ENCODE measurements at places on chromosomes 7 and 10. TPM values are rescaled to one million over a fixed set of nuclear protein-coding genes. Genes with fewer than 3 reads are reported as not detected.

The ATG9B gene
- total RNA-seq, result 0.26 TPM

The GTF2IRD1 gene
- 23.7 TPM for total RNA-seq

The R3HCC1L gene
- total RNA-seq, result 13.7 TPM

- no peak for DNase-seq
These were observed 44.2 kb upstream of the DPYSL4 start for GRCh38 chr10:132142396-132143161.

GRCh38 chr10:71150796-71151195 is 61.6 kb upstream of the UNC5B start:
- DNase-seq, result no peak

The DHTKD1 gene
- total RNA-seq, result 18.4 TPM

The TRIM73 gene
- 0.38 TPM for total RNA-seq

DNA sequence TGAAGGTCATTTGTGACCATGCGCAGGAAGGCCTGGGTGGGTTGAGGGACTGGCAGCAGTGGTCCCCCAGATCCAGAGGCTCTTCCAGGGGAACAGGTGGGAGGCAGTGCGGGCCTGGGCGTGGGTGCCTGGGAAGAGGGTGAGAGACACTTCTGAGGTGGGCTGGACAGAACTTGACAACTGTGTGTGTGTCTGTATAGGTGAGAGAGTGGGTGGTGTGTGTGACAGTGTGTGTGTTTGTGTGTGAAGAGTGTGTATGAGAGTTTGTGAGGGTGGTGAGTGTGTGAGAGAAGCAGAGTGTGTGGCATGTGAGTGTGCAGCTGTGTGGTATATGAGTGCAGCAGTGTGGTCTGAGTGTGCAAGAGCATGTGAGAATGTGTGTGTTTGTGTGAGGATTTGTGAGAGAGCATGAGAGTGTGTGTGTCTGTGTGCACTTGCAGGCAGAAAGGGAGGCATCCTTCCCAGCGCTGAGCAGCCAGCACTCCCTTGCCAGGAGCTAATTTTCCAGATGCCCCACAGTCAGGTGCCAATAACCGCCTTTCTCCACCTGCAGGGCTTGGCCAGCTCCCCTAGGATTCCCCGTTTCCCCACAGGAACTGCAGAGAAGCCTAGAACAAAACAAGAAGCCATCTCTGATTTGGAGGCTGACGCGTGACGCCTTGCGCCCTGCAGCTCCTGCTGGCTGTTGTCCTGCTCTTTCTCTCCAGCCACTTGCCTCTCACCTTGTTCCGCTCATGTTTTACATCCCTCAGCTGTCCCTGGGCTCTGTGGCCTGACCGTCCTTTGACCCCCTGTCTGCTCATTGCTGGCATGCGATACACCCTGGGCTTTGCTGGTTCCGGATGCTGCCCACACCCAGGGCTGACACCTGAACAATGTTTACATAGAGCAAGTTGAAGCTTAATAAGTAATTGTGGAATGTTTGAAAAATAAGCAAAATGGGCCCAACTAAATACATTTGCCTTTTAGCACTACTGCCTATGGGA is 88.0 kb downstream of the TMEM178B start:
- DNase-seq, result no peak

The WASHC2A gene
- total RNA-seq, result 24.0 TPM

DNA sequence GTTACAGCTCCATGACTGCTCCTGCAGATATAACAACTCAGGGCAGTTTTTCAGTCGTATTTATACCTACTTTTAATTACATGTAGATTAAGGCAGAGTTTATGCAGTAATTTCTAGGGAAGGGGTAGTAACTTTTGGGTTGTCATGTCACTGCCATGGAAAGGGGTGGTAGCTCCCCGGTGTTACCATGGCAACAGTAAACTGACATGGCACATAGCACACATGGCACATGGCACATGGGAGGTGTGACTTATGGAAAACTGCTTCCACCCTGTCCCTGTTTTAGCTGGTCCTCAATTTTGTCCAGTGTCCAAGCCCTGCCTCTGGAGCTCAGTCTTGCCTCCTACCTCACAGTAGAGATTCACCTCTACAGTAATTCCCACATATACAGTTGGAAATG is 3.9 kb upstream of the TOMM7 start:
- DNase-seq, result no peak

DNA sequence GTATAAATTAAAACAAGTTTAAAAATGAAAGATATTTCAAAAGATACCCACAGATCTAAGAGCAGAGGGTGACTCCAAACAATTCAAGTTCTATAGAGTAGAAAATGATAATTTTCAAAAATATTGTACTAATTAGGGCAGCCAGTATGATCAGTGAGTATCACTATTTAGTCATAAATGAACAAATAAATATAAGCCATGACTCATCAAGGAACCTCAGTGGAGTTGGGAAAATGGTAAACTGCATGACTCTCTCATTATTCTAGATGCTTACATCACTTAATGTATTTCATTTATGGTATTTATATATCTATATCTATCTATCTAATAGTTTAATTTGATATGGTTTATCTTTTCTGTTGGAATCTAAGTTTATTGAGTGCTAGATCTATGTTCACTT is 94.3 kb downstream of the THSD7A start:
- peak; percentile 88 for DNase-seq

The PON3 gene
- total RNA-seq, result 0.64 TPM

GRCh38 chr10:1420661-1421362 is 316.5 kb downstream of the ADARB2 start:
- DNase-seq, result peak; percentile 31

DNA sequence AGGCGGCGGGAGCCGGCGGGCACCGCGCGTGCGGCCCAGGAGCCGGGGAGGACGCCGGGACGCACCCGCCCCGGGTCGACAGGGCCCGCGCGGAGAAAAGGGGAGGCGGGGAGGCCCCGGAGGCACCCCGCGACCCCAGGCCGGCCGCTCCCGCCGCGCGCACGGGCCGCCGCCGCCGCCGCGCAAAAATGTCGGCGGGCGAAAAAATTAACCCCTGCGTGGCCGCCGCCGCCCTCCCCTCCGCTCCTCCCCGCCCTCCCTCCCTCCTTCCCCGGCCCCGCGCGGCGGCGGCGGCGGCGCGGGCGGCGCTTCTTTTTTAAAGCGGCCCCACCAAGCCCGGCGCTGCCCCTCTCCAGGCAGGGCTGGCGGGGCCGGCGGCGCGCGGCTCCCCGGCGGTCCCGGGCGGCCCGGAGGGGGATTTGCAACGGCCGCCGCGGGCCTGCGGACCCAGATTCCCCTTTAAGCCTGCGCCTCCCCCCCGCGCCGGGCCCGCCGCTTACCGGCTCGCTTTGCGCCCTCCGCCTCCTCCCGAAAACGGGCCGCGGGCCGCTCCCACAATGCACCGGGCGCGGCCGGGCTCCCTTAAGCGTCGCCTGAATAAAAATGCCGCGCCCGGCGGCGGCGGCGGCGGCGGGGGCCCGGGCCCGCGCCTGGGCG is 465 bp downstream of the SEPHS1 start:
- DNase-seq, result no peak

GRCh38 chr10:113435881-113436280 is 117.0 kb upstream of the HABP2 start:
- peak; percentile 12 for DNase-seq

GRCh38 chr10:86083664-86084175 is 282.9 kb downstream of the GRID1 start:
- DNase-seq, result no peak

GRCh38 chr10:77463967-77464745 is 173.5 kb downstream of the KCNMA1 start:
- DNase-seq, result peak; percentile 45

The AKR1C8 gene
- not detected for total RNA-seq

DNA sequence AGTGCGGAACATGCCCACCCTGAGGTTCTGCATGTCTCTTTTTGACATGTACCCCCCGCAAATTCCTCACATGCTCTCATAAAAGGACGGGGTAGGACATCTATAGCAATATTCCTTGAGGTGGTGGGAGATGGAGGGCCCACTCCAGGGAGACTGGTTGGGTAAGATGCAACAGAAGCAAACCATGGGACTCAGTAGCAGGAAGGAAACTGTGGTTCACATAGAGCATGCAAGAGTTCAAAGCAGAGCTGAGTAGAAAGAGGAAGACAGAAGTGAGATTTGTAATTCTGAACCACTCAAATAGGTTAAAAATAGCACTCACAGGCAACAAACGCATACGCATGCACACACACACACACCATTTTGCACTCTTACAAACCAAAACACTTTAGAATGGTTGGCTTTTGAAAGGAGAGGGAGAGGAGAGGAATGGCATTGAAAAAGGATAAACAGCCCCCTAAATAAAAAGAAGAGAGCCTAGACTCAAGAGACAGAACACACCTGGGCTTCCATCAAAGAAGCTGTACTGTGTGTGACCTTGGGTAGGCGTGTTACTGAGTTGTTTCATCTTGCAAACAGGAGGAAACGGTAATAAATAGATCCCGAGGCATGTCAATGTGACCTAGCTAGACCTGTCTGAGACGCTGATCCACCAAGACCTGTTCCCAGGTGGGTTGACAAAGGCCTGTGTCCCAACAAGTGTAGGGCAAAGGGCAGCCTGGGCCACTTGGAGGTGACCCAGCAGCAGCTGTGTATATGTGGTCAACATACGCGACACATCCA is 77.6 kb upstream of the LRRC4 start:
- DNase-seq, result no peak

DNA sequence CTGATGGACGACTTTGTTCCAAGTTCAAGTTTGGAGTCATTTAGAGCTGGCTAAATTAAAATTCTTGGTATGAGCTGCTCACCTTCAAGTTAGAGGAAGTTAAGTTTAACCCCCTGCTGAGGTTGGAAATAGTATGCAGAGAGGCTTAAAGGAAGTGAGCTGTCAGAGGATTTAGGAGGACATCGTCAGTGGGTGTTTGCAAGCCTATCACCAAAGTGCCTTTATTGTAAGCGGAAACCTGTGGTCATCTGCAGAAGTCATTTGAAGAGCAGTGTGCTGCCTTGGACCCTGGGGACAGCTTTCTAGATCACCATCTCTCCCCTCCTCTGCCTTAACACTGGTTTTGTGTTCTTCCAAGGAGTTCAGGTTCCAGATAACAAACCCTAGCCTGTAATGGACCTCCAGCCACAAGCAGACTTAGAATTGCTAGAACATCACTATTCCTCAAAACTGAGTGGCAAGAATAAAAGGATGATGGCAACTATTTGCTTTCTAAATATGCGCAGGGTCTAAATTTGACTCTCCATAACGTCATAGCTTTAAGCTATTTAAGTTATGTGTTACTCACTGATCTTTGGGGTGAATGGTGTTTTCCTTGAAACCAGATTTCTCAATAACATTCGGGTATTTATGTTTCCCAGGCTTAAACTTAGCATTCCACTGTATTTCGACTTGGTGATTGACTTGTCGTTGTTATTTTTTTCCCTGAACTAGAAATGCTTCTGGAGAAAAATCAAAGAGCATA is 93.4 kb downstream of the SLC39A12 start:
- DNase-seq, result no peak

The FAM171A1 gene
- total RNA-seq, result 2.6 TPM

The TACC2 gene
- 13.4 TPM for total RNA-seq

GRCh38 chr10:119806334-119807130 is 66.1 kb downstream of the MCMBP start:
- no peak for DNase-seq

GRCh38 chr10:129788215-129788614 is 175.9 kb downstream of the EBF3 start:
- DNase-seq, result no peak

The ATP6V1F gene
- 132 TPM for total RNA-seq

DNA sequence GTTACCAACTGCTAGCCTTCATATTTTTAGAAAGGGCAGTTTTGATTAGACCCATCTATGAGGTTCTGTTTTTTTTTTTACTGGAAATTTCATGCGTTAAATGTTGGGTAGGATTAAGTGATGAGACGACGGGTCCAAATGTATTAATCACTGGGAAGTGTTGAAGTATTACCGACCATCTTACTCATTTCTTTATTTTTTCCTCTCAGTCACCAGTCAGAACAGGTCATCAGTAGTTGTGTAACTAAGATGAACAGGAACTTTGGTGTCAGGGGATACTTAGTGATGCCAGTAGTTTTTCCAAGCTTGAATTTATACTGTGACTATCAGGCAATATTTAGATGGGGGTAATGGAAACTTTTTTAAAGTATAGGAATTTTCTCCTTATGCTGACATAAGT is 14.2 kb downstream of the TFAM start:
- peak; percentile 91 for DNase-seq

- no peak for DNase-seq
These were observed 24.9 kb downstream of the LMOD2 start for GRCh38 chr7:123680580-123680979.

DNA sequence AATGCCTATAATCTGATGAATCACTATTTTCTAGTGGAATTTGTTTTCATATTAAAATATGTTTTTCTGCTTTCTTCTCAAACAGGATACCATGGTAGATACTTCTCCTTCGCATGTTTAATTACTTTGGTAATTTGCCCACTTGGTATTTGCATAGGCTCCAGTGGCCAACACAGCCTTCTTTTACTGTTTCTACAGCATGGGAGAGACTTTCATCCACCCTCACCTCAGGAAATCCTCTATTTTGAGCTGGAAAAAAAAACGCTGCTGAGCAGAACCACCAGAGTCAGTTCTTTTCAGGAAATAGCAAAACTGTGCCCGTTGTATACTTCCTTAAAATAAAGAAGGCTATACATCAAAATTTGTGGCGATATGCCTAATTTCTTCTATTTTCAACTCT is 213.3 kb downstream of the MDFIC start:
- DNase-seq, result no peak

DNA sequence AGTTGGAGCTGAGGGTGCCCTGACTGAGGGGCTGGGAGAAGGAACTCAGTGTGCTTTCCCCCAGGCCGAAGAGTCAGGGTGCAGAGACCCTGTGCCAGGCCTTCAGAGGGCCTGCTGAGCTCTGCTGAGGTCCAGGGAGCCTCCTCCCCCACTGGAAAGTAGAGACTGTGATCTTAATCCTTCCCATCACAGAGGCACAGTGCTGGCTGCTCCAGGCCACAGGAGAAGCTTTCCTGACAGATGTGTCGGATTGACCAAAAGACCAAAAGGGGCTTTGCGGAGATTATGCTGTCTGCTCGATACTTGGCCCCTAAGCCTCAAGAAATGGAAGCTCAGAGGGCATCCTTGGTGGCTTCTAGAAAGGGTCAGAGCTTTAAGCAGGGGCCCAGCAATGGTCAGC is 32.9 kb upstream of the BTRC start:
- DNase-seq, result no peak

The SPDYE5 gene
- not detected for total RNA-seq

DNA sequence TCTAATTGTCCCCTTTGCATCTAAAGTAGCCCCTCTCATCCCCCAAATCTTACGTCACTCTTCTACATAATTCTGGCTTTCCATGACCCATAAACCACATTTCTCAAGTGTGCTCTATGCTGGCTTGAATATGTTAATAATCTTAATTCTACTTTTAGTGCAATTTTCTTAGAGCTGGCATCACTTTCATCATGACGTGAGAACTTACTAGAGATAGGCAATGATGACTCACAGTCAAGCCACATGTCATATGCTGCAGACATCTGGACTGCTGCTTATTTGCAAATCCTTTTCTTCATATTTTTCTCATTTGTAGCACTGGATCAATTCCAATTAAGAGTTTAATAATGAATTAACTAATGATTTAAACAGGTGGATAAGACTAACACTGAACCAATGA is 260.7 kb upstream of the PRKCQ start:
- DNase-seq, result peak; percentile 25

The TMEM196 gene
- total RNA-seq, result not detected

GRCh38 chr7:121530227-121531174 is 134.4 kb upstream of the FAM3C start:
- DNase-seq, result peak; percentile 98
